ENCODE measurements at places on chromosomes 13 and 19.
A peak's percentile ranks its signal among the peaks of the same experiment; 100 is the strongest.

GRCh38 chr13:106561551-106562170 lies 6.3 kb downstream of the ARGLU1 start:
- no peak for DNase-seq

- DNase-seq, result no peak
Observed at GRCh38 chr13:103022336-103022735, 43.9 kb downstream of the SLC10A2 start.

DNA sequence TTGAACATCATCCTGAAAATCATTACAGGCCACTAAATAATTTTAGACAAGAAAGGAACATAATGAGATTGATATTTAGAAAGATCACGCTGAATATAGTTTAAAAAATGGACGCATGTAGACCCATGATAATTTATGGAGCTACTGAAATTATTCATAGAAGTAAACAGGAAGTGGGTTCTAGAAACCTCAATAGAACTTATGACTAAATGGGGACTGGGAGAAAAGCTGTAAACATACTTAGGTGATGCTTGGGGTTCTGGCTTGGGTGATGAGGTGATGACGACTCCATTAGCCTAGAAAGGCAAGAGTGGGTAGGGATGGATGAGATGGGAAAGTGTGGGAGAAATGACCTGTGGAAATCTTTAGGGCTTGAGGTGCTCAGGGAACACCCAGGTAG lies 484.0 kb downstream of the MYO16 start:
- no peak for DNase-seq

DNA sequence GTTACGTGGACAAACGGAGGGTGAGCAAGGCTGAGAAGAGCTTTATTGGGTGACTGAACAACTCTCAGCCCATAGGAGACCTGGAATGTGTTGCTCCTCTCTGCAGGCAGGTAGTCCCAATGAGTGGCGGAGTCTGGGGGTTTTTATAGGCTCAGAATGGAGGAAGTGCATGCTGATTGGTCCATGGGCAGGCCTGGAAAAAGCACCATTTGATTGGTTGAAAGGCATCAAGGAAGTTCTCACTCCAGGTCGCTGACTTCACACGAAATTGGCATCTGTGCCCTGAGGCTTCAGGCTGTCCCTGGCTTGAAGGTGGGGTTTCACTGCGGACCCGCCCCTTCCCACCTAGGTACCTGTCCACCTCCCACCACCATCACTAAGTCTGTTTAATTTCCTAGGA lies 65.4 kb downstream of the SPATA13 start:
- DNase-seq, result no peak

- DNase-seq, result no peak
Observed at GRCh38 chr19:30498707-30499106, 126.5 kb downstream of the ZNF536 start.

- DNase-seq, result no peak
Observed at GRCh38 chr13:23443878-23444277, 10.4 kb upstream of the SACS start.

DNA sequence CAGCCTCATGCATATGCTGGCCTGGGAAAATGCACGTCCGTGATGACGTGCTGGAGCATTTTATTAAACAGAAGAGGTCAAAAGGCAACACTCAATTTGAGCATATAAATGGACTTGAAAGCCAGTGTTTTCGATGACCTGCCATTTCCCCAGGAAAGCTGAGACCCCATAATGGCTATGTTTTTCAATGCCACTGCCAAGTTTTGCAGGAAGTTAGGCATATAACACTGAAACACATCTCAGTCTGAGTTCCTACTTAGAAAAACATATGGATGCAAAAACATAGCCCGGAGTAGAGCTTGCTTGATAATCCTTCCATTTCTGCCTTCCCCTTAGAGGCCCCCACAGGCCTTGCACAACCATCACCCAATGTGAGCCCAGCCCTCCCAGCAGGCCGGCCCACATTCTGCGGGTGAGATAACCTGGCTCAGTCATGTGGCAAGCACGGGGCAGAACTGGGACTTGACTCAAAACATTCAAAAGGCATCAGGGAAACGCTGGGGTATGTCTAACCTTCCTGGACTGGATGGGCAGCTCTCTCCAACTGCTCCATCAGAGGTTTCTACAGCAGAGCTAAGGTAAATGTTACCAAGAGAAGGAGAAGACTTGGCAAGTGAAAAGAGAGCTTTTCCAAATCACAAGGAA lies 24.9 kb downstream of the EPS15L1 start:
- no peak for DNase-seq

GRCh38 chr19:58471736-58472135 lies 4.4 kb upstream of the ZNF446 start:
- no peak for DNase-seq

- DNase-seq, result no peak
Observed at GRCh38 chr19:23789246-23789645, 30.6 kb upstream of the ZNF681 start.

GRCh38 chr19:33484226-33484774 lies 37.3 kb downstream of the PEPD start:
- DNase-seq, result no peak

- peak; percentile 50 for DNase-seq
Observed at GRCh38 chr13:40190641-40191100, 475.8 kb downstream of the FOXO1 start.

- DNase-seq, result peak; percentile 50
Observed at GRCh38 chr19:35135389-35135909, 590 bp upstream of the LGI4 start.

DNA sequence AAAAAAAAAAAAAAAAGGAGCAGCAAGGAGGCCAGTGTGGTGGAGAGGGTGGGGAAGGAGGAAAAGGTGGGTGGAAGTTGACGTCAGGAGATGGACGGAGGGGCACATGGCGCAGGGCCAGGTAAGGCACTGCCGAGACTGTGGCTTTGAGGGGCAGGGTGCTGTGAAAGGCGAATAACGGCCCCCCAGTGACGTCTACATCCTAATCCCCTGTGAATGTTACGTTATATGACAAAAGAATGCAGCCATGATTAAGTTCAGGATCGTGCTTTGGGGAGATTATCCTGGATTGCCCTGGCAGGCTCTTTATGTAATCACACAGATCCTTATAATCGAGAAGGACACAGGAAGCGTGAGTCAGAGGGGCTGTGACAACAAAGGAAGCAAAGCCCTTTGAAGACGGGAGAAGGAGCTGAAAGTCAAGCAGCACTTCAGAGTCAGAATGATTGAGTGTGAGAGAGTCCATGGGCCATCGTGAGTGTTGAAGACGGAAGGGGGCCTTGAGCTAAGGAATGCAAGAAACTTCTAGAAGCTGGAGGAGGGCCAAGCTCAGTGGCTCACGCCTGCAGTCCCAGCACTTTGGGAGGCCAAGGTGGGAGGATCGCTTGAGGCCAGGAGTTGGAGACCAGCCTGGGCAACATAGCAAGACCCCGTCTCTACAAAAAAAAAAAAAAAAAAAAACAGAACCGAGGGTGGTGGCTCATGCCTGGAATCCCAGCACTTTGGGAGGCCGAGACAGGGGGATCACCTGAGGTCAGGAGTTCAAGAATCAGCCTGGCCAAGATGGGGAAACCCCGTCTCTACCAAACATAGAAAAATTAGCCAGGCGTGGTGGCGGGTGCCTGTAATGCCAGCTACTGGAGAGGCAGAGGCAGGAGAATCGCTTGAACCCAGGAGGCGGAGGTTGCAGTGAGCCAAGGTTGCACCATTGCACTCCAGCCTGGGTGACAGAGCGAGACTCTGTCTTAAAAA lies 13.8 kb upstream of the CEACAM16 start:
- no peak for DNase-seq

DNA sequence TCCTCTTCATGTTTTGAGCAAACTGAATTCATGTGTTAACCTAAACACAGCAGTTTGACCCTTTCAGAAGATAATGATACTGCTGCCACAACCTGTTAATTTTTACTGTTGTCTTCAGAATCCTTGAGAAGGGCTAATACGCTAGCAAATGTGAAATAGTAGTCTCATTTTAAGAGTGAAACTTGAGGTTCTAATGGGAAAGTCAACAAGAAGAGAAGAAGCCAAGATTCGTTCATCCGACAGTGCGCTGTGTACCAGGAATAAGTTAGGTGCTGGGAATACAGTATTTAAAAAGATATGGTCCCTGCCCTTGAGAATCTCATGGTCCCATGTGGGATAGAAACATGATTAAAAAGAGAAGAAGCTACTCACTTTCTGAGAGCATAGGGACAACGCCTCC lies 134.4 kb downstream of the KL start:
- DNase-seq, result no peak

GRCh38 chr13:107348471-107348870 lies 780.5 kb upstream of the ARGLU1 start:
- no peak for DNase-seq

DNA sequence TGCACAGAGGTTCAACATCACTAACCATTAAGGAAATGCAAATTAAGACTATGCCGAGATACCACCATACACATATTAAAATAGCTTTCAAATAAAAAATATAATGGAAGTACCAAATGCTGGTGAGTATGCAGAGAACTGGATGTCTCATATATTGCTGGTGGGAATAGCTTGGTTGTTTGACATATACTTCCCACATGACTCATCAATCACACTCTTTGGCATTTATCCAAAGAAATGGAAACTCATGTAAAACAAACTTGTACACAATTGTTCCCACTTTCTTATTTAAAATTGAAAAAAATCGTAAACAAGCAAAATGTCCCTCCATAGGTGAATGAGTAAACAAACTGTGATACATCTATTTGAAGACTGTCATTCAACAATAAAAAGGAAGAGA lies 982.6 kb upstream of the ATXN8OS start:
- no peak for DNase-seq

DNA sequence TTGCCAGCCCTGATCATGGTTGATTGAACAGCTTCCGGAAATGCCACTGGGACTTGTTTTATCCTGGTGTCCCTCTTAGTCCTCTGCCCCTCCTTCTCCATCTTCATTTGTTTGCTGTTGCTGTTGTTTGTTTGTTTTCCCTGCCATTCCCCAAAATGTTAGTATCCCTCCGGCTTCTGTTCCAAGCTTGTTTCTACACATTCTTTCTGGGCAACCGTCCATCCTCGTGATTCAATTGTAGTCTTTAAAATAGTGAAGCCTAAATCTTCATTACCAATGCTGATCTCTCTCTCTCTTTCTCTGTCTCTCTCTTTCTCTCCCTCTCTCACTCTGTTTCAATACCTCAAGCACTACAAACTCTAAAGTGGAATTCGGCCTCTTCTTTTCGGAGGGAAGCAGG lies 649.3 kb upstream of the ARGLU1 start:
- DNase-seq, result no peak

DNA sequence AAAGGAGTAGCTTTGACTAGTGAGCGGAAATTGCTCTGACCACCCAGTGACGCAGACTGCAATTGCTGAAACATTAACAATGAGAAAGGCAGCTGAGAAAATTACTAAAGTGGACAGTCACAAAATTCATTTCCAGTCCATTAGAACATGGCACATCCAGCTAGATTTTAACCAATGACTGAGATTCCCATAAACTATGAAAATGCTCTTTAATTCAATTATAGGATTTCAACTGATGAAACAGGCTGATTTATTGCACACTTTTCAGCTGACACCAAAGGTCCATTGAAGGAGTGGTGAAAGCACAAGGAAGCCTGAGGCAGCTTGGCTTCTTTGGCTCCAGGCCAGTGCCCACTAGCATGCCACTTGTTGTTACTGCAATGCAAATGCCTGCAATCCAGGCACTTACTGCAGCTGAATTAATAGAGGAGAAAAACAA lies 933.4 kb downstream of the SLITRK6 start:
- DNase-seq, result no peak

DNA sequence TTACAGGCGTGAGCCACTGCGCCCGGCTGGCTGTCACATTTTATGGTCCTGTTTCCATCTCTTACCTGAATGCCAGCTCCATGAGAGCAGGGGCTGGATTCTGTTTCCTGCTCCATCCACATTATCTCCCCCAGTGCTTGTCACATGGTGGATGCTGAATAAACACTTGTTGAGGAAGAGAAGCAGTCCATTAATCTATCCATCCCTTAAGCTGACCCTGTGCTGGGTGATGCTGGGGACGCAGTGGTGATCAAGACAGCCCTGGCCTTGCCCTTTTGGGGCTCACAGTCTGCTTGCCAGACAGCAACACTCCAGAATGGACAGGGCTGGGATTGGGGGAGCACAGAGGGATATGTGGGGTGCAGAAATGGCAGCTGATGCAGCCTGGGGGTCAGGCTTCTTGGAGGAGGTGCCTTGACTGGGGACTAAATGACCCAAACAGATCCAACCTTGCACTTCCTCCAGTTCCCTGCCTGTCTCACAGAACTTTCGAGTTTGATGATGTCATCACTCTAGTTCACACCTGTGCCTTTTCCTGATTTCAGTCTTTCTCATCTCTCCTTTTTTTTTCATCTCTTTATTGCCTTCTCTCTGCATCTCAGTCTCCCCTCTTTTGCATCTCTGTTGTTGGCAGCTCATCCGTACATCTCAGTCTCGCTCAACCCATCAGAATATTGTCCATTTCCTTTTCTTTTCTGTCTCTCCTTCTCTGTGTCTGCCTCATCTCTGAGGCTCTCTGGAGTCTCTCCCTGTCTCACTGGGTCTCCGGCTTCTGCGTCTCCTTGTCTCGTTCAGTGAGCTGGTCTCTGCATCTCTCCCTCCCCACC lies 4.6 kb downstream of the IRF2BP1 start:
- no peak for DNase-seq

GRCh38 chr19:28640506-28640905 lies 572.4 kb downstream of the UQCRFS1 start:
- DNase-seq, result no peak

- peak; percentile 16 for DNase-seq
Observed at GRCh38 chr13:73767747-73768315, 366.4 kb downstream of the KLF12 start.

DNA sequence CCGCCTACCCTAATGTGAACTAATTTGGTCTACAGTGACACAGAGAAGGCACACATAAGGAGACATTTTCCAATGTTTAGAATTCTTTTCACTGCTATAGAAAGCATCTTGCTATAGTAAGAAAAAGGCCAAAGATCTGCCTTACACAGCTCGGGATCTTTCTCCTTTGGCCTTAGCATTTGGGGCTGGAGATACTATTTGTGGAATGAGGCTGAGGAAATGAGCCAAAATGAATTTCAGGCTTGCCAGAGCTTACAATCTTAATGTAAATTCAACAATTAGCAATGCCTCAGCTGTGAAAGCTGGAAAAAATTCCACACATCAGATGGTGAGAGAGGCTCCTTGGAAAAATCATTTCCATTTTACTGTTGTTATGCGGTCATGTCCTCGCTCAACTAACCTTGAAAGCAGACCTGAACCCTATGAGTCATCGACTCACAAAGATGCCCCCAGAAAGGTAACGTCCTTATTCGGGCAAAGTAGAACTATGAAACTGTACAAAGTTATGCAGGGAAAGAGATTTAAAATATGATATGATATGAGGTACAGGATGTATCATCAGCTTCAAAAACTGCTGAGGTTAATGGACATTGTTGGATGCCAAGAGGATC lies 324.5 kb upstream of the NBEA start:
- DNase-seq, result no peak

All from activated T-cell treated with anti-CD3 and anti-CD28 coated beads for 1 hour (primary cell).